NCI-H1417 treated with DMSO at 0.1 percent for 48 hours (cell line): ENCODE measurements at places on chromosomes 16 and 17.

DNA sequence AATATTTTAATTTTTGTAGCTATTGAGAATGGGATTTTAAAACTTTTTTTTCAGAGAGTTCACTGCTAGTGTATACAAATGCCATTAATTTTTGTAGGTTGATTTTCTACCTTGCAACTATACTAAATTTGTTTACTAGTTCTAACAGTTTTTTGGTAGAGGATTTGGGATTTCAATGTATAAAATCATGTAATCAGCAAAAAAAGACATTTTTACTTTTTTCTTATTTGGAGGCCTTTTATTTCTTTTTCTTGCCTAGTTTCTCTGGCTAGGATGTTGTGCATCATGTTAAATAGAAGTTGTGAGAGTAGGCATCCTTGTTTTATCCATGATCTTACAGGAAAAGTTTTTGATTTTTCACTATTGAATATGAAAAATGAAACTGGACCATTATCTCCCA lies 602.9 kb upstream of the KIF2B start:
- no peak for DNase-seq

DNA sequence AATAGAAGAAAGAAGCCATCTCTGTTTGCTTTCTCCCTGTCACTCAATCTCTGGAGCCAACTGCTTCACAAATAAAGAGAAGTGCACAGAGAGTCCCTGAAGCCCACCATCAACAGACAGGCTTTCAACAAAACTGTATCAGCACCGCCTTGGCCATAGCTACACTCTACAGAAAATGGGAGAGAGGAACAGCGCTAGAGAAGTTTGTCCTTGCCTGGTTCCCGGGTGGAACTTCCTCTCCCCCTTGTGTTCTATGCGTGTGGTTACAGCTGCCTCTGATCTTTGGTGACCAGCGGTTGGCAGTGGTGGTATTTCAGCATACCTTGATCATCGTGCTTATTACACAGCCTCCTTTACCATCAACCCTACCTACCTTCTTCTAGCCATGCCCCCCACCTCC lies 91.4 kb upstream of the CCL2 start:
- DNase-seq = no peak

GRCh38 chr16:31561426-31562233 lies 33.9 kb downstream of the AHSP start:
- no peak for DNase-seq

DNA sequence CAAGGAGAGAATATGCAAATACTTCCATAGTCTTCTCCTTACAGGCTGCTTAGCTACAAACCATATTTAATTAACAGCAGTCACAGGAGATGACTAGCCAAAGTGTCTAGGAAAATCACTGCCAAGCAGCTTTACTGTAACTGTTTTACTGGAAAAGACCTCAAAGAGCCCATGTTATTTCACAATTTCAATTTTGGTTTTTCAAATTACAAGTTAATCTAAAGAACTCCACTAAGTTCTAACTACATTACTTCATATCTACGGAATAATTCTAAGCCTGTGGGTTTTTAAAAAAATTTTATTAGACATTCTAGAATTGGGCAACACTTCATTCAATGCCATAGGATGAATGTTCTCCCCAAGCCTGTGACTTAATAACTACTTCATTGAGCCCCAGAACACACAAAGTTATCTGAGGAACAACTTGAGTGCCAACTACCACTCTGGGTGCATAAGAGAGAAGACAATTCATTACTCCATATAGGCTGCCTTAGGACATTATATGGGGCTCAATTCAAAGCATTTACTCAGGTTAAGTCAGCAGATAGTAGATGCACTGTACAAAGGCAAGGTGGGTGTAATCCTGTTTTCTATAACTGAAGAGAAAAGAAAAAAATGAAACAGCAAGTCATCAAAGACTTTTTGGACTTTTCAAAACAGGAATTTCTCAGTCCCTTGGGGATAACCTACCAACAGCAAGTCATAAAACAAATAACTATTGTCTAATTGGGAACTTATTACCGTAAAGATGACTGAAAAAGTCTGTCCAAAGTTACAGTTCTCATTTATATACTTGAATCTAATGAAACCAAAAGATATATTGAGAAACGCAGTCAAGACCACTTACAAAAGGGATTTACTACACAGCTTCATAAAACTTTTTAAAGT lies 33.0 kb downstream of the STAT3 start:
- DNase-seq = no peak

DNA sequence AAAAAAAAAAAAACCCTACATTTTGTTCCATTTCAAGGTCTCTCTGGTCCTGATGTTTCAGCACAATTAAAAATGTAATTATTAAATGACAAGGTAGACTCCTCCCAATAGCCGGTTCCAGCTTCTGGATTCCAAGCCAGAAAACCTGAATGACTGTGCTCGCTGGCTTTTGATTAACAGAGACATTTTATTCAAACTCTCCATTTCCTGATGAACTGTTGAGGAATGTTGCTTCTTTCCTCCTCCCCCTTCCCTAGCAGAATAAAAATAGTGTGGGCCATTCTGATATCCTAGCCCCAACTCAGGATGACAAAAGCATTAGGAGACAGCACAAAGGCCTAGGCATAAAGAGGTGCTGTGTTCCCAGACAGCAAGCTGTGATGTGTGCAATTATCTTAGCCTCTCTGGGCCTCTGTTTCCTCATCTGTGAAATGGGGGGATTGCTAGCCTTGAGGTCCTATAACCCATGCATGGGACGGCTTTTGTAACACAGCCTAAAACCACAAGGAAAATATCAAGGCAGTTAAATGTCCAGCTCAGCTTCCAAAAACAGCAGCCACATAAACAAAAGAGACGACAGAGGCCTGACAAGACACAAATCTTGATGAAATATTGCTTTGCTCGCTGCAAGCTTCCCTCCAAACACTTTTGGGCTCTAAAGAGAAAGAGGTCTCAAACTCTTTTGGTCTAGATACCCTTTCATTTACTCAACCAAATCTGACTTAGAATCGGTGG lies 127.2 kb upstream of the RCVRN start:
- no peak for DNase-seq

DNA sequence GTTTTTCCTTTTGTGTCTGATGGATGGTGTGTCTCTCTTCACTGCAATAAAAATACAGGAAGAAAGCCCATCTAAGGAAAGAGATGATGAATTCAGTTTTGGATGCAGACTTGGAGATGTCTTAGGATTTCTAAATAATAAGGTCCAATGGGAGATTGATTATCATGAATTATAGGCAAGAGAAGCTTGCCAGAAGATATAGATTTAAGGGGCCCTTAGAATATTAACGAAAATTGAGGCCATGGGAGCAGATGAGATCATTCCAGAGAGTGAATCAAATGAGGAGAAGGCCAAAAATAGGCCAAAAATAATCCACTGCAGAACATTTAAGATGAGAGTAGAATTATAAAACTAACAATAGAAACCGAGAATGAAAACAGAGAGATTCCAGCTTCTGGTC lies 63.1 kb downstream of the KCNJ2 start:
- no peak for DNase-seq

DNA sequence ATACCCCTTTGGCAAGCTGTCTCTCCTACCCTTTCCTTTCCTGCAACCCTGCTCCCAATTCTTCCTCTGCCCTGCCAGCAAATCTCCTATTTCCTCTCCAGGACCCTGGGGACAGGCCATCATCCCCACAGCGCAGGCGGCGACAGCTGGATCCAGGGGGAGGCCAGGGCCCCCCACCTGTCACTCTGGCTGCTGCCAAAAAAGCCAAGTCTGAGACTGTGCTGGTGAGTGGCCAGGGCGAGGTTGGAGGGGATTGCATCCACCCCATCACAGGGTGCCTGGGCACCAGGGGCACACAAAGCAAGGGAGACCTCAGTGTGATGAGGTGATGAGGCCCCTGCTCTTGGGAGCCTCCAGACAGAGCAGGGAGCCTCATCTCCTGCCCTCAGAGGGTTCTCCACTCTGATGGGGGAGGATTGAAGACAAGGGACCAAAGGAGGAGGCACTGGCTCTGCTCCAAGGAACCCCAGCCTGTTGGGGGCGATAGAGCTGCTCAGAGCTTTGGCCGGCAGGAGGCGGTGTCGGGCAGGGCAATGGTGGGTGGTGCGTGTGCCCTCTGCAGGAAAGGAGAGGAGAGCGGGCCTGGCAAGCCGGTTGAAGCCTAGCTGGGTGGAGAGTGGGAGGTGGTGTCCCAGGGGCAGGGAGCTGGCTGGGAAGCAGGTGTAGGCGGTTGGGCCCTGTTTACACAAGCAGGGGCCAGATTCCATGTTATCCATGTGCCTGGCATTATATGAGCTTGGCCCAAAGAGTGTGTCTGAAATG lies 15.6 kb upstream of the PDK2 start:
- DNase-seq = no peak

GRCh38 chr17:80117491-80118401 lies 16.4 kb downstream of the GAA start:
- DNase-seq = no peak

DNA sequence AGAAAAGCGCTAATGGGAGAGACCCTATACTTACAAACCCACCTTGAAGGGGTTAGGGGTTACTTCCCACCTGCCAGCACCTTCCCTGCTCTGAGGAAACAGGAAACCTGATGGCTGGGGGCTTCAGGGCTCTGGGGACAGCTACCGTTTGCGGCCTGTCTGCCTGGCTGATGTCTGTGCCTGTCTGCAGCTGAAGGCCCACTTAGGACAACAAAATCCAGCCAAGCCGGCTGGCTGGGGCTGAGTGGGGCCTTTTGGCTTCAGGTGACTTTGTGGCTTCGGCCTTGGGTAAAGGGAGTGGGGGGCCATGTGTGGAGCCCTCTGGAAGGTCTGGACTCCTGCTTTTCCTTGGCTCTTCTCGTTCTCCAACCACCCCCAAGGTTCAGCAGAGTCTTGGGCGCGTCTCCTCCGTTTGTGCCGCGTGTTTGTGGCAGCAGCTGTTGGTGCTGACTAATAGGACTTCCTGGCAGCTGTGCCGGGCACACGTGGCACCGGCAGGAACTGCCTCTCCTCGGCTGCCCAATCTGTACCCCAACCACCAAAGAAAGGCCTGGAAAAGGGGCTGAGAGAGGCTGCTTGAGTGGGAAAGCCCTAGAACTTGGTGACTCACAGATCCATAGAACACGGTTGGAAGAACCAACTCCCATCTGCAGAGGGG lies 186.7 kb downstream of the MSI2 start:
- DNase-seq = no peak

DNA sequence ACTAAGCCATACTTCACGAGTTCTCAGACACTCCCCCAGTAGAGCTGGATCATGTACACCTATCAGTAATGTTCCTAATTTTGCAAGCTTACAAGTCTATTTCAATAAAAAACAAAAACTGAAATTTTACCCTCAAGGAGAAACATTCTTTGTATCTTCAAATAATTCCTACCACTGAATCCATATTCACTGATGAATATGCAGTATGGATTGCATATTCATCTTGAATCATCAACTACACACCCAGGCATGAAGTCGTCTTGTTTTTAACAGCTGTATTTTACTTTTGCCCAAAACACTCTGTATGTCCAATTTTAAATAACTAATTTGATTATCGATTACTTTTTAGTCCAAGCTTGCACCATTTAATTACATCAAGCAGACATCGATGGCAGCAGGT lies 31.8 kb downstream of the ZDHHC7 start:
- no peak for DNase-seq

- no peak for DNase-seq
Observed at GRCh38 chr16:21167360-21167759, 8.9 kb downstream of the LDAF1 start.

DNA sequence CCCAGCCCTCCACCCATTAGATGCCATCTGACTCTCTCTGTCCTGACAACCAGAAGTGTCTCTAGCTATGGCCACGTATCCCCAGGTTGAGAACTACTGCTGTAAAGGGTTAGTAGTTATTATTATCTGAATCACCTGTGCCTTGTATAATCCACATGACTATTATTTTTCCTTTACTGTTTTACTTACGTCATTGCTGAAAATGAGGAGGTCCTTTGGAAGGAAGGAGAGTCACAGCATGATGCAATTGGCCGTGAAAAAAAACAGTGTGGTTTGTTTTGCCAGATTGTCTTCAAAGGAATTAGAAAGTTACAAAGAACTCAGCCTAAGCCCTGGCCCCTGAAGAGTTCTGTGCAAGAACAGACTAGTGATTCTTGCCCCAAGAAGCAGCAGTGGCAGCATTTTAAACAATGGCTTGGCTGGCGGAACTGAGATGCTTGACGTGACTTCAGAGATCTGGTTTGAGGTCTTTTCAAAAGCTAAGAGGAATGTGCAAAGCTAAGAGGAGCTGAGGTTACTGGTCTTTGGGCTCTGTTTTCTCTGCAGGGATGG lies 413.3 kb upstream of the EEF2KMT start:
- no peak for DNase-seq

GRCh38 chr17:17993366-17993765 lies 20.7 kb downstream of the DRC3 start:
- DNase-seq = no peak

DNA sequence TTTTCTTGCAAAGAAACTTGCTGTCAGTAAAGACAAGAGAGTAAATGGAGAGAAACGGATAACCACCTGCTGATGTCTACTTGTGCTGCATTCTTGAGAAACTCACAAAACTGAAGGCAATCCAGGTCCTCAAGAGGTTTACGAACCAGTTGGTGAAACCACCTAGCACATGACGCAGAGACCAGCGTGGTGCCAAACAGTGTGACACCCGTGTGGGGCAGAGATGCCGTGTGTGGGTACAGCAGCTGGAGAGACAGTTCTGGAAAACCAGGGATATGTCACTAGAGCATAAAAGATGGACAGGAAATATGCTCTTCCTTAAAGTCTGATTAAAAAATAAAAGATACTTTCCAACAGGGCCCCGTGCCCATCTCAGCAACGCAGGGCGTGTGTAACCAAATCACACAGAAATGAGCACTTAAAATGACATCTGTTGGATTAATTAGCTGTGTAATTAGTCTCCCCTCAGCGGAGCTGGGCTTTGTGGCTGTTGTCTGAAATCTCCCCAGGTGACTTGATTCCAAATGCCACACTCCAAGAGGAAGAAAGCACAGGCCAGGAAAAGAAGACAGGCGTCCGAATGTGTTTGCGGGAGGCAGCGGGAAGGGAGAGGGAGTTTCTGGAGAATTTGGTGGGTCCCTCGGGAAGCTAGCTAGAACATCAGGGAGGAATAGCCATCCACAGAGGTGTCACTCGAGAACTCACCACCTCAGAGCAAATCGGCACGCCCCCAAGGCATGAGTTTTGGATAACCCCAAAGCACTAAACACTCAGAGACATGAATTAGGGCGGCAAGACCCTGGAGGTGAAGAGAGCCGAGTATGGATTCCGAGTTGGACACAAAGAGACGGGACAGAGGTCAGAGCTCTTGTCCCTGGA lies 109.8 kb downstream of the ZFHX3 start:
- DNase-seq = no peak

DNA sequence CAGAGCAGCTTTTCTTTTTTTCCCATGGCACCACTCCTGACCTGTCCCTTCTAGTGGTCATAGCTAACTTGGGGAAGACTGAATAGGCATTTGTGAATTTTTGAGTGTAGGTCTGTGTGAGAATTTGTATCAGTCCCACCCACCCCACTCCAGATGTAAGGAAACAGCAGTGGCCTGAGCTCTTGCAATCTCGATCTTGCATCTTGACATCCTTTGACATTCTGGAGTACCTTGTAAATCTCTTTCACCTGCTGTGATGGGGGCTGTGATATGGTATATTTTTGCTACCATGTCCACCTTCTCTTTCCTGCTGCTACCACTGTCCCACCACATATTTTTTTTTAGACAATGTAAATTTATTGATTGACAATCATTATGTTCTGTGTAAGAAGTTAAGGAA lies 289.3 kb downstream of the MAP2K6 start:
- DNase-seq = no peak

- no peak for DNase-seq
Observed at GRCh38 chr16:69105501-69106361, at the start of gene HAS3. HAS3 (plus strand) TSS chr16:69105653; CDS start chr16:69109396, 3,743 bp downstream.

- DNase-seq = no peak
Observed at GRCh38 chr16:13351601-13352217, 450.3 kb downstream of the SHISA9 start.
